ENCODE measurements at places on chromosomes 1 and 21.

GRCh38 chr1:145879775-145880174 lies 5.9 kb downstream of the ANKRD35 start:
- DNase-seq: no peak

DNA sequence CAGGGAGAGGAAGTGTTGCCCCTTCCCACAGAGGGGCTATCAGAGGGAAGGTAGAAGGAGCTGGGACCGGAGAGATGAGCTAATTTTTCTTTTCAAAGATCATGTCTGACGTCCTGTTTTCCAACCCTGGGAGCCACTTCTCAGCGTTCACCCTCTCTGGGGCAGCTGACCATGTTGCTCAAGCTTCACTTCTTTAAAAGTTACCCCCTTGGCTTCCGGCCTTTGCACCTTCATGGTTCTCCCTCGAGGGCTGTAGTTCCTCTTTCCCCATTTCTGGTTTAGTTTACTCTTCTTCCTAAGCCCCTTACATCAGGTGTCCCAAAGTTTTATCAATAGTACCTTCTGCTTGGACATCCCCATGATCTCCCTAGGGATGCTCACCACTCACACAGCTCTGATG lies 23.8 kb upstream of the CSF1 start:
- peak; percentile 60 for DNase-seq

- DNase-seq: no peak
Observed at GRCh38 chr21:44066116-44066515, 41.1 kb upstream of the PWP2 start.

- no peak for DNase-seq
Observed at GRCh38 chr1:227790034-227790400, 25.5 kb upstream of the PRSS38 start.

DNA sequence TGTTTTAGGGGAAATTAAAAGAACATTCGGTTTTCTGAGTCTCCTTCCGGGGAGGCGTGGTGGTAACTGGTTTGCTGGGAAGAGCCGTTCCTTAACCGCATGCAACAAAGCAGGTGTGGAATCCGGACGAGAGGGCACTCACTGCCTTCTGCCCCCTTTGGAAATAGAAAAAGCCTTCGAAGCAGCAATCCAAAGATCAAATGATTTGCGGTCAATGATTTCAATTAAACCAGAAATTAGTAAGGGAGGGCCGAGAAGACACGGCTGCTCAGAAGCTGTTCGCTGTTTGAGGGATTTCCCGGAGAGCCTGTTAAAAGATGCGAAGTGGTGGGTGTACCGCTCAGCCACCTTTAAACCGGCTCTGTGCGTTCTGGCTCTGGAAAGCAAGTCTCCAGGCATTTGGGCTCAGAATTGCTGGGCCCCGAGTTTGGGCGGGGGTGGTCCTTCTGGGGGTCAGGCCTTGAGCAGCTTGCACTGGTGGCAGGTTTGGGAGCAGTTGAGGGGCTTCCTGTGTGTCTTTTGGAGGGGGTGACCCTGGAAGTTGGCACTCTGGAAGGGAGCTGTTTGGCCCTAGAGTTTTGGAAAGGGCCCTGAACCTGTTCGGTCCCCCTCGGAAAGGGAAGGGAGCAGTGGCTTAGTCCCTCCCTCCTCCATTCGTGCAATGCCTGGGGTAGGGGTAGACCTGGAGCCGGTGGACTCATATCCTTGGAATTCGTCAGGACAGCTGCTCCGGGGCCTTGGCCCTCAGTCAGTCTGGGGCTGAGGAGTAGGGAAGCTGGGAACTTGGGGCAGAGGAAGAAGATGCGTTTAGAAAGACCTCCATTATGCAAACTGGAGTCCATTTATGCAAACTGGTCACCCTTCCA lies 3.1 kb downstream of the SIM2 start:
- no peak for DNase-seq

Data from SIG-M5 (cell line).